ENCODE measurements at places on chromosomes 2 and 18.

- DNase-seq, result no peak
These were observed 63.5 kb downstream of the PTPN2 start for GRCh38 chr18:12820506-12820905.

DNA sequence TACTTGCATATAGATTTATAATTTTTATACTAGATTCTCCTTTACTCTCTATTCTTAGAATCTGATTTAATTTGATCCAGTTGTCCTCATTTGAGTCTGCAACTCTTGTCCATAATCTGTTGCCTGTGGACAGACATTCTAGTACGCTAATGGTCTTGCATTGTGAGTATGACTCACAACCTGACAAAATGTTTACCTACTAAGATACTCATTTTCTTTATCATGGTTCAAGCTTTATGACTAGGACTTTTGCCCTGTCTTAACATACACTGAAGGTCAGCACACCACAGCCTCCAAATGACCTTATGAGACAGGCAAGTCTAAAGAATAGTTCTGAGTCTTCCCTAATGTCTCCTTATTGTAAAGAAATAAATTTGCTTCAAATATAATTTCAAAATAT is 142.3 kb upstream of the CDH7 start:
- no peak for DNase-seq

DNA sequence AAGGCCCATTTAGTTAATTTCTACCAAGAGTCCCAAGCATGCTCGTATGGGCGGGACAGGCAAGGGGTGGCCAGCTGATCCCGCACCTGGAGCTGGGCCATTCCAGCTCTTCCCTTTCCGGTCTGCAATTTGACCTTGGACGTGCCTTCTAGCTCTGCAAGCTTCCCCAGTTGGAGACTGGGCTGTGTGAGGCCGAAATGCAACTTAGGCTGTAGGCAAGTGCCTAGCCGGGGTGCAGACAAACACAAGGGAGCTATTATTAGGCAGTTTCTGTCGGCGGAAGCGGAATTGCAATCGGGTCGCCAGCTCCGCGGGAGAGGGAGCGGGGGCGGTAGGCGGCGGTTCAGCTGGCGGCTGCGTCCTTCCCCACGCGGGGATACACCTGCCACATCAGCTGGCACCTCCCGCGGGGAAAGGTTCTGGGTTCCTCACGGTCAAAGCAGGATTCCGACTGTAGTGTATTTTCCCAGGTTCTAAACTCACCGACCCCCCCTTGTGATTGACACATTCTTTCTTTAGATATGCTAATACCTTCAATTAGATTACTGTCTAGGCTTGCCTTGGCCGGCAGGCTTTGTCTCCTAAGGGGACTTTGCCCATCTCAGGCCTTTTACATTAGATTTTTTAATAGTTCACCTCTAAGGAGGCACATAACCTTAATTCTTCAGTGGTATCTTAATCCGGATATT is 17.1 kb upstream of the ZNF532 start:
- no peak for DNase-seq

- no peak for DNase-seq
These were observed 56.3 kb downstream of the GREB1L start for GRCh38 chr18:21298351-21298750.

GRCh38 chr2:136389809-136390208 is 271.9 kb upstream of the CXCR4 start:
- DNase-seq, result no peak

- no peak for DNase-seq
These were observed 4.3 kb downstream of the NAB1 start for GRCh38 chr2:190653231-190653630.
